ENCODE measurements at places on chromosomes 16 and 17.

GRCh38 chr17:20009302-20010098, at the start of gene SPECC1:
SPECC1 (plus strand) TSS chr17:20009359; CDS start chr17:20096652, 87,293 bp downstream.
- no peak for DNase-seq

DNA sequence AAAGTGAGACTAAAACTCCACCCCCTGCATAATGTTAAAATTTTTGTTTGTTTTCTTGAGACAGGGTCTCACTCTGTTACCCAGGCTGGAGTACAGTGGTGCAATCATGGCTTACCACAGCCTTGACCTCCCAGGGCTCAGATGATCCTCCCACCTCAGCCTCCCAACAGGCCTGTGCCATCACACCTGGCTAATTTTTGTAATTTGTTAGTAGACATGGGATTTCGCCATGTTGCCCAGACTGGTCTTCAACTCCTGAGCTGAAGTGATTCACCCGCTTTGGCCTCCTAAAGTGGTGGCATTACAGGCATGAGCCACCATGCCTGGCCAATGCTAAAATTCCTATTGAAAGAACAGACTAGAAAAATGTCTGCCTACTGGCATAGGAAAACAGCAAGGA, 103.8 kb downstream of the TRIM37 start:
- DNase-seq = no peak

- no peak for DNase-seq
These were observed 4.1 kb upstream of the LCMT1 start for GRCh38 chr16:25107466-25107792.

GRCh38 chr17:49210158-49211029, at the start of the genes ABI3 and GNGT2:
ABI3 (plus strand) TSS chr17:49210707; CDS start chr17:49210725, 18 bp downstream.
GNGT2 (minus strand) TSS chr17:49210574; CDS start chr17:49207422, 3,152 bp downstream.
- DNase-seq = peak; percentile 68

GRCh38 chr16:17491140-17491662, 20.4 kb upstream of the XYLT1 start:
- DNase-seq = no peak

DNA sequence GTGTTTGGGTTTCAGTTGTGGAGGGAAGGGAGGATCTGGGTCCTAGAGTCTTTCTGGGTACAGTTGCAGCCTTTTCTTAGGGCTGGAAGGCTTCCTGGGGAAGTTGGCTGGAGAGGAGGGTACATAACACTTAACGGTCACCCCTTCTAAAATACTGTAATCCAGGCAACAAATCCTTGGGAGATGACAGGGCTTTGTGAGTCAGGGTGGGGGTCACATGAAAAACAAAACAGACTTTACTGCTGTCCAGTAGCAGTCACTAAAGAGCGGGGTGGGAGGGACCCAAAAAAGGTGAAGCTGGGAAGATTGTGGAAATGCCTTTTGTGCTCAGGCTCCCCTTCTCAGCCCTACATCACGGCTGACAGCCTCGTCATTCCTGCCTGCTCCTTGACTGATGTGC, 6.3 kb downstream of the SAP30BP start:
- no peak for DNase-seq

- no peak for DNase-seq
These were observed 71.5 kb downstream of the TNFRSF13B start for GRCh38 chr17:16900288-16900882.

DNA sequence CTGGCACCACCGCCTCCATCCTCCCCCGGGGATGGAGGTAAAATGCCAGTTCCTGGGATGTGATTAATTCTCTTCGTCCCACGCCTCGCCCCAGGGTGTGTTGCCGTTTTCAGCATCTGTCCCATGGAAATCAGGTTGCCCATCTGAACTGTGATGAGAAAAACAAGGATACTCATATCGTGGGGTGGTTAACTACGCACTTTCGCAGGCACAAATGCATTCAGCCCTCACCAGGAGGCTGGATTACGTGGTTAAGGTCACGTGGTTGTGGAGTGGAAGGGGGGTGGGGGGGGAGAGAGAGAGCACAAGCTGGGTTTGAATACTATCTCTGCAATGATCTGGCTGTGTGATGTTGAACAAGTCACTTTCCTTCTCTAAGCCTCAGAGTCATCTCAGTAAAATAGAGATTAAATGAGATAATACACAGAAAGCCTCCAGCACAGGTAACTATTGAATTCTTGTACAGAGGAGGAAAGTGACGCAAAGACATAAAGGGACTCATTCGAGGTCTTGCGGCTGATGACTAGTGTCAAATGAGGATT, 74.7 kb downstream of the BMERB1 start:
- no peak for DNase-seq

DNA sequence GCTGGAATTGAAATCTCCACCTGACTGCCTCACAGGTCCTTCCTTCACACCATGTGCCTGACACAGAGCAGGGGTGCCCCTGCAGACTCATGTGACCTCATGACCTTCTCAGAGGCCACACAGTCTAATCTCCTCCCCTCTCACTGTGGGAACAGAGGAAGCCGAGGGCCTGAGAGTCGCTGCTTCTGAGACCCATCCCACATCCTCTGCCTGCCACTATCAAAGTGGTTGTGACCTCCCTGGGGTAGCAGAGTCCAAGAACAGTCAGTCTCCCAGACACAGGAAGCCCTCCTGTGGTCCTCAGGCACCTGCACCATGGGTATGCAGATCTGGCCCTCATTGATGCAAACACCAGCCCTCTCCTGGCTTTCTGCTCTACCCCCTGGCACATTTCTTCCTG, 78.5 kb downstream of the RAB11FIP4 start:
- DNase-seq = peak; percentile 28

DNA sequence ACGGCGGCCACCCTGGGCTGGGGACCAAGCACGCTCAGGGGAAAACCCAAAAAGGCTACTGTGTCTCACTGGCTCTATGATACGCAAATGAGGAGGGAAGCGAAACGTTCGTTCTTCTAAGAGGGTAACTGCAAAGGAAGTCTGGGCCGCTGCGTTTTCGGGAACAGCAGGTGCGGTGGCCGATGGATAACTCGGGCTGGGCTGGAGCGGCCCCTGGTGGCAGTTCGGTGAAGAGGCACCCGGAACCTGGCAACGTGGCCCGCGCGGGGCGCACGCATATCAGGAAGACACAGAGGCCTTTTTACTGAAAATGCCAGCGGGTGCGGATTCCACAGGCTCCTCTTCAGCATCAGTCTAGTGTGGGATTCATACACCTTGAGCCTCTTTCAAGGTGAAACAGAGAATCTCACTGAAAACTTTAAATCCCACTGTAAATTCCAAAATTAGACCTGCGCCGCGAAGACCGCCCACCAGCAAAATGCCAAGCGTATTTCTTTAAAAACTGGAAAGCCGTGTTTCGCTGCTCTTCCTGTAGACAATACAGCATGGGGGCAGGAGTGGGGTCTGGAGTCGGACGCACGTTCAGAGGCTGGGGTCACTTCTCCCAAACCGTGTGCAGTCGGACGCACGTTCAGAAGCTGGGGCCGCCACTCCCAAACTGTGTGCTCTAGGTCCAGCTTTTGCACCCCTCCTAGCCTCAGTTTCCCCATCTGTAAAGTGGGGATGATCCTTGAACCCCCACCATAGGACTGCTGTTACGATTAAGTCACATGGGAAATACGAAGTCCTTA, 44.4 kb upstream of the METTL9 start:
- peak; percentile 91 for DNase-seq

GRCh38 chr16:57615813-57616212, 12.6 kb upstream of the ADGRG1 start:
- DNase-seq = no peak

- DNase-seq = no peak
These were observed 13.2 kb downstream of the KCNJ12 start for GRCh38 chr17:21389394-21389793.

GRCh38 chr17:14935139-14935841, 329.8 kb downstream of the PMP22 start:
- DNase-seq = no peak

- DNase-seq = no peak
These were observed 20.1 kb downstream of the CCDC102A start for GRCh38 chr16:57516176-57516725.

- peak; percentile 88 for DNase-seq
These were observed 53.1 kb upstream of the ABCC11 start for GRCh38 chr16:48300391-48300856.

DNA sequence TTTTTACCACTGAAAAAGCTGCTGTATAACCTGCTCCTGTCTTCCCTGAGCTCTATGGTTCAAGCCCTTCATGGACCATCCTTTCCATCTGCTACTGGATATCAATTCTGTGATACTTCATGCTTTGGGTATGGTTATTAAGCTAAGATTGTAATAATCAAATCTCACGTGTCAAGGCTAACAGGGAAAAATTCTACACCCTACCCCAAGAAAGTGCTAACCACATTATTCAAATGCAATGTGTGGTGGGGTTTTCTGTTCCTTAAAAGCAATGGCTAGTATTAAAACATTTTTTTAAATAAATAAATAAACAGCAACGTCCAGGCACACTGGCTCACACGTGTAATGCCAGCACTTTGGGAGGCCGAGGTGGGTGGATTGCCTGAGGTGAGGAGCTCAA, 65.9 kb downstream of the SPAG9 start:
- no peak for DNase-seq

- DNase-seq = peak; percentile 48
These were observed 4.4 kb downstream of the ZC3H7A start for GRCh38 chr16:11792410-11793241.

DNA sequence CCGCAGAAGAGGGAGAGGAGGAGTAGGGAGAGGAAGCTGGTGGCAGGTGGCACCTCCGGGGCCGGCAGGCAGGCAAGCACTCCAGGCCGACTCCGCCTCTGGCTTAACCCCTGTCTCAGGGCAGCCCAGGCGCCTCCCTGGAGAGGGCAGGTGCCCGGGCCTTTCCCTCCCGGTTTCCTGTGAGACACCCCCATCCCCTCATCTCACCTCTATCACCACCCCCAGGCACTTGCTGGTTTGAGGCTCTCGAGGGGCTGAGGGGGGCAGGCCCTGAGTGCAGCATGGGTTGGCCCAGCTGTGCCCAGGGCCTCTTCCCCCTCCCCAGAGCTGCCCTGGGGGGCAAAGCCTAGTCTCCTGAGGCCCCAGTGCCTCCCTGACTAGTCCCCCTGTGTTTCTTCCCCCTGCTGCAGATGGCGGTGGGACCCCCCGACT, 6.0 kb downstream of the DOC2A start:
- DNase-seq = no peak

GRCh38 chr16:46907061-46907774, 23.1 kb downstream of the GPT2 start:
- DNase-seq = no peak

DNA sequence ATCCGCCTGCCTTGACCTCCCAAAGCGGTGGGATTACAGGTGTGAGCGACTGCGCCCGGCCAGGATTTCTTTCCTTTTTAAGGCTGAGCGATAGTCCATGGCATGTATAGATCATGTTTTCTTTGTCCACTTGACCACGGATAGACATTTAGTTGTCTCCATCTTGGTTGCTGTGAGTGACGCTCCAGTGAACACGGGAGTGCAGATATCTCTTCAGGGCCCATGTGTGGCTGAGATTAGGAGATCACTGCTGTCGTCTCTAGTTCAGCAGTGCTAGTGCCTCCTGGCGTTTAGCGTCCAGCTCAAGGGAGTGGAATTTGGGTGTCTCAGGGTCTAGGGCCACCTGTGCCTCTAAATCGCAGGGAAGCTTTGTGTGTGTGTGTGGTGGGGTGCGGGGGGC, 41.5 kb downstream of the ABCC1 start:
- DNase-seq = no peak
